Cerebellum (tissue), 4 donors: ENCODE measurements at places on chromosomes 3 and 15. TPM values are rescaled to one million over a fixed set of nuclear protein-coding genes. Genes with fewer than 3 reads are reported as not detected.

DNA sequence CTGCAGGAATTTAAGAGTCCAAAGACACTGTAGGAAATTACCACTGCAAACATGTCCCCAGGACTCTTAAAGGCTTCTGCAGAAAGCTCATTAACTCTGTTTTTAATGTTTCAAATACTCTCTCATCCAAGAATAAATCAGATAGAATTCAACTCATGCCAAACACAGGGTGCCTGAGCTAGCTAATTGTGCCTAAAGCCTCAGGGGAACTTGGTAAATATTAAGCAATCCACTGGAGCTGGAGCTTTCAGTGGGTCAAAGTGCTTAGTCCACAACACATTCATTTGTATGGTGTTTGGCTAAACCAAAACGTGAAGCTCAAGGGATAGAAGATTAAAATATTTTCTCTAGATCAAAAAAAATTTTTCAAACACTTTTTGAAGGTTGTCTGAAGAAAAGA is 131.4 kb downstream of the THRB start:
- no peak for DNase-seq

GRCh38 chr3:13825311-13825579 is 54.6 kb downstream of the WNT7A start:
- DNase-seq: no peak

- no peak for DNase-seq
Observed at GRCh38 chr3:24523215-24523614, 28.6 kb upstream of the THRB start.

DNA sequence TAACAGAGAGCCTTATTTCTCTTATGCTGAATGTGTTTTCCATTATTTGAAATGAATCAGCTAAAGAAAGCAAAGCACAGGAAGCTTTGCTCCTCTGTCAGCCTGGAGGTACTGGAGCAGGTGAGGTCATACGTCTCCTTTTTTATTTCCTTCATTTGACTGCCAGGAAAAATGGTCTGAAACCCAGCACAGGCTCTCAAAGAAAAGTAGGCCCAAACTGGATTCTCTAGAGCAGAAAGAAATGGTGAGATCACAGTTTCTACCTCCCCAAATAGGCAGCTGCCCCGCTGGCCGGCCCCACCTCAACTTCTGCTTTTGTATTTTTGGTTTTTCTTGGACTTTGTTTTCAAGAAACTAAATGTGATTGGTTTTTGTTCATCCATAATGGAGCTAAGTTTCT is 95.1 kb downstream of the RPL39L start:
- no peak for DNase-seq

- no peak for DNase-seq
Observed at GRCh38 chr15:86892774-86893449, 813.2 kb downstream of the AGBL1 start.

GRCh38 chr3:174116421-174116820 is 718.9 kb downstream of the NLGN1 start:
- no peak for DNase-seq

DNA sequence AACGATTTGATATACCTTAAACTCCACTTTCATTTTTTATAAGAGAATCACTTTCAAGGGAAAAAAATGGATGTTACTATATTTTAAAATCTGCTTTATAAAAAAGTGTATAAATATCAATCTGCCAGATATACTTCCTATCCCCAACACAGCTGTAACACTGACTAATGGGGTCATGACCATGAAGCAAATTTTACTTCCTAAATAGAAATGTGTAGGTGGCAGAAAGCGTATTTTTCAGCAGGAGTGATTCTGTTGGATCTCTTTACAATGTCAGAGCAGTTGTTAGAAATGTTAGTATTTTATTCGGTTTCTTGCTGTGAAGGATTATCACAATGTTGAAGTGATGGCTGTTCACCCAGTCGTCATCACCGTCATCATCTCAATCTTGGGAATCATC is 5.5 kb upstream of the C15orf40 start:
- no peak for DNase-seq

DNA sequence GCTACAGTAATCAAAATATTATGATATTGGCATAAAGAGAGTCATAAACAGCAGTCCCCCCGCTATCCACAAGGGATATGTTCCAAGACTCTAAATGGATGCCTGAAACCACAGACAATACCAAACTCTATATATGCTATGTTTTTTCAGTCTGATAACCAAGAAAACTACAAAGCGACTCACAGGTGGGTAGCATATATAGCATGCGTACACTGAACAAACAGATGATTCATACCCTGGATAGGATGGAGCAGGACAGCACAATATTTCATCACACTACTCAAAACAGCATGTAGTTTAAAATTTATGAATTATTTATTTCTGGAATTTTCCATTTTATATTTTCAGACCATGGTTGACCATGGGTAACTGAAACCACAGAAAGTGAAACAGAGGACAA is 87.0 kb upstream of the PPP2R3A start:
- no peak for DNase-seq

GRCh38 chr3:64221571-64222257 is 3.6 kb downstream of the PRICKLE2 start:
- no peak for DNase-seq

DNA sequence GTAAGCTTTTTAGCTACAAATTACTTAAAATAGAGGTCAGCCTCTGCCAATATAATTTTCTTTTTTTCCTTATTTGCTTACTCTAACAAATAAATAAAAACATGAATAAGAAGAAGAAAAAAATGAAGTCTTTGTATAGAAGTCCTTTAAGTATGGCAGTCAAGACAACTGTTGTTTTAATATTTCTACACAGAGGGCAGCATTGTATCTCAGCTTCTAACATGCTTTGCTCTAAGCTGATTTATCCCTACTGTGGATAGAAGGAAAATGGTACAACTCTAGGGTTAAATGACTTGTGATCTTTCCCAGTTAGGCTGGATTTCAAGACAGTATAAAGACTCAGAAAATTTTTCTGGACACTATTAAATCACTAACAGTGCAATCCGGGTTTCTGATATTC is 104.3 kb upstream of the MEIS2 start:
- DNase-seq: no peak

DNA sequence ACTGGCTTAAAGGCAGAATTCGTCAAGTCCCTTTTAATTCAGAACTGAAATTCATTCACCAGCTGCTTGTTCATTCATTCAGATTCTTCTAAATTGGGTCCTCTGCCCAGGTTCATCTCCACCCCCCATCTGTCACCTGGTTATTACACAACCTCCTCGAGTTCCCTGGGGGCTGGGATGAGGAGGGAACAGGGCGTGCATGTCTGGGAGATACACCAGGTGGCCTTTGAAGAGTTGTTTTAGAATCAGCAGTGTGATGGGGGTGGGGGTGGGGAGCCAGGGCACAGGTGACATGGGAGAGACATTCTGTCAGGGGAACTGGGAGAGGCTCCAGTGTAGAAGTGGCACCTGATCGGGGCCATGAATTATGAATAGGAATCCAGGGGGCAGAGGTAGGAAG is 8.2 kb downstream of the SNX33 start:
- peak; percentile 30 for DNase-seq

GRCh38 chr3:99951701-99952100 is 134.0 kb downstream of the CMSS1 start:
- DNase-seq: no peak

GRCh38 chr3:184485241-184485640 is 76.3 kb upstream of the EPHB3 start:
- DNase-seq: no peak

DNA sequence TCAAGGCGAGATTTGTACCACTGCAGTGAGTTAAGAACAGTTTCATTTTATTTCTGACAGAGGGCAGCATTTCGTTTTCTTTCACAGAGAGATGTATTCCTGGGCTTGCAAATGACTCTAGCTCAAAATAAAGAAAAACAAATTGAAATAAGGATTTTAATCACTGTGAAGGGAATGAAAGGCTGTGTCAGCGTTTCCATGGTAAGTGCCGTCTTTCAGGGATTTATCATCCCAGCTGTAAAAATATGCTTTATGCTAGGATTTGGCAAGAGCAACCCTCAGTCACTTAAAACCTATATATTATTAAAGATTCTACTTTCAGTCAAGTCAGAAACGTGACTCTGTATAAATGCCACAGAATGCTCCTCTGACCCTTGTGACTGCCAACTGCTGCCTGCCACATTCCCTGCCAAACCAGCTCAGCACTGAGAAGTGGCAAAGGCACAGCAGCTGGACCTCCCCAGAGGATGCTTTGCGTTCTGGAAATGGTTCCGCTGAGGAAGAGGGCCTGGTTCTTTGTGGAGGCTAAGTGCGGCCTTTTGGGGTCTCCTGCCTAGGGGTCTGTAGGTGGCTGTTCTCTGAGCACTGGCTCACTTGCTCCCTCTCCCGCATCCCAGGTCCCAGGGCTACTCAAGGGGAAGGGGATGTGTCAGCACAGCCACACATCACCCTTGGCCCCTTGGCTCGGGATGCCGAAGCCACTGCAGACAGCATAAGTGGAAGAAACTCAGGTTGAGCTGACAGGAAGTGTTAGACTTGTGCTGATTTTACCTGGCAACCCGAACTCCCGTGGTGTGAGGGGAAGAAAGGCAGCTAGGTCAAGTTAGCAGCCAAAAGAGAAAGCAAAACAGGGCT is 56.6 kb upstream of the POMGNT2 start:
- peak; percentile 76 for DNase-seq

- no peak for DNase-seq
Observed at GRCh38 chr3:105853801-105854432, 14.9 kb downstream of the CBLB start.

GRCh38 chr3:30777426-30778113 is 116.9 kb downstream of the GADL1 start:
- DNase-seq: no peak

GRCh38 chr15:48040166-48040817 is 80.5 kb upstream of the SLC24A5 start:
- no peak for DNase-seq

- DNase-seq: no peak
Observed at GRCh38 chr15:101062471-101063171, 143.5 kb downstream of the LRRK1 start.

DNA sequence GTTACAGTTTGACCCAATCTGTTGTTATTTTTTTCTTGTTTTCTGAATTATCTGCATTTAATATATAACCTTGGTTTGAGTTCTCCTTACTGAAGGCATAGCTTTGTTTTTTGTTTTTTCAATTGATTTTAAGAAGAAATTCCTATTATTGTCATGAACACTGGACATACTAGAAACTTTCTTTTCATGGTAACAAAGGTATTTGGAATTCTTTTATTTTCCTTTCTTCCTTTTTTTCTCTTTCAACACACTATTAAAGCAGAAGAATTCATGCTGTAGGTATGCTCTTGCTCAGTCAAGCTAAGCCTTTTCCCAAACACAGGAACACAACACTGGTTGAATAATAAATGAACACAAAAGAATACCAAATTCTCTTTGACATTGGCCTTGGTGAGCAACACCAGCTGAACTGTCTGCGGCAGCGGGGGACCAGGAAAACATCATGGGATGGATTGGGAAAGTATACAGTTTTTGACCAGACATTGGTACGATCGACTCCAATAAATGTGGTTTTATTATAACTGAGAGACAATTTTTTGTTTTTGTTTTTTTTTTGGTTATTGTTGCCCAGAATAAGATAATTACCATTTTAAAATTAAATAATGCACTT is 23.1 kb downstream of the U2SURP start:
- DNase-seq: no peak

- DNase-seq: no peak
Observed at GRCh38 chr15:32998979-32999672, 195.4 kb downstream of the FMN1 start.

- DNase-seq: no peak
Observed at GRCh38 chr15:77475001-77475400, 54.3 kb downstream of the HMG20A start.

- DNase-seq: no peak
Observed at GRCh38 chr3:21446027-21446426, 305.0 kb downstream of the ZNF385D start.

DNA sequence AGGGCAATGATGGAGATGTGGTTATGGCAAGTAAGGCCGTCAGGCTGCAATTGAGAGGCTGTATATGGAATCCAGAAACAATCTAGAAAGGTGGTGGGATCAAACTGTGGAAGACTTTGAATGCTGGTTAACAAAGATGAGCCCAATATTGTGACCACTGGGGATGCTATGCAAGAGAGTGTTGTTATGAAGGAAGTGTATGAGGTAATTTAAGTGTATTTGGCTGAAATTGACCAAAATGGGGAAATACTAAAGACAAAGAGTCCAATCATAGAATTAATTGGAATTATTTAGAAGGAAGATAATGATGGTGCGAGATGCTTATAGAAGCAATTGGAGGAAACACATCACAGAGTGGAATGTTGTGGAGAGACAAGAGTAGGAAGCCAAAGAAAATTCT is 24.5 kb downstream of the BTLA start:
- DNase-seq: no peak

- DNase-seq: no peak
Observed at GRCh38 chr15:99963976-99964375, 230.7 kb upstream of the LYSMD4 start.

GRCh38 chr3:153666991-153667740 is 454.0 kb upstream of the ARHGEF26 start:
- no peak for DNase-seq

DNA sequence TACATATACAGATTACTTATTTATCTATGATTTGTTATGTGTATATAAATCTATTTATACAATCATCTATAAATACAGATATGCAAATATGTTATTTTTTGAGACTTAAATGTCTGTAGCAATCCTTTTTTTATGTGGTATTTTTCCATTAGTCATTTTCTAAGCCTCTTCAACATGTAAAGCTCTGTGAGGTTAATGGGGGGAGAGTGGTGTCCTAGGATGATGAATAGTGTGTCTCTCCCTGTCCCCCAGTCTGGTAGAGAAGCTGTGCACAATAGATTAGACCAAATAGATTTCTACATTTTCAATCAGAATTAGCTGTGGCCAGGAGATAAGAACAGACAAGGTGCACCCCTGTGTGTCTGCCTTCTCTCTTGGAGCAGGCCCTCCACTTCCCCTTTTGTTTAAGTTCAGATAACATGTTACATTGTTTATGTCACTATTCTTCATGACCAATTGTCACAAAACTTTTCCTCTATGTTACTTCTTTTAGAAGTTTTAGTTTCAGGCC is 453.9 kb downstream of the LPP start:
- no peak for DNase-seq

- no peak for DNase-seq
Observed at GRCh38 chr3:156772588-156773206, 53.5 kb upstream of the LEKR1 start.

GRCh38 chr15:42404461-42405235 is 45.3 kb downstream of the CAPN3 start:
- DNase-seq: no peak

GRCh38 chr15:75211436-75212199 is 9.9 kb downstream of the C15orf39 start:
- peak; percentile 44 for DNase-seq

GRCh38 chr15:82970696-82971095 is 15.3 kb upstream of the RAMAC start:
- DNase-seq: no peak

GRCh38 chr3:124780761-124781475 is 50.7 kb downstream of the UMPS start:
- DNase-seq: peak; percentile 79

The GREM1 gene
- 0.54 TPM for total RNA-seq

The GOLGA8R gene
- 3.5 TPM for total RNA-seq

The PAQR5 gene
- 0.82 TPM for total RNA-seq

The NDN gene
- total RNA-seq: 76.3 TPM

The RNF7 gene
- total RNA-seq: 20.5 TPM

The GOLGA8T gene
- 0.64 TPM for total RNA-seq

The SCAANT1 gene
- total RNA-seq: not detected

The PRTG gene
- 28.8 TPM for total RNA-seq

The ADPRH gene
- total RNA-seq: 1.6 TPM

The PP2D1 gene
- not detected for total RNA-seq

The NR2E3 gene
- 0.54 TPM for total RNA-seq

The VGLL3 gene
- total RNA-seq: 2.5 TPM
